NCI-H524 (cell line): ENCODE measurements at places on chromosomes 6 and 20.

DNA sequence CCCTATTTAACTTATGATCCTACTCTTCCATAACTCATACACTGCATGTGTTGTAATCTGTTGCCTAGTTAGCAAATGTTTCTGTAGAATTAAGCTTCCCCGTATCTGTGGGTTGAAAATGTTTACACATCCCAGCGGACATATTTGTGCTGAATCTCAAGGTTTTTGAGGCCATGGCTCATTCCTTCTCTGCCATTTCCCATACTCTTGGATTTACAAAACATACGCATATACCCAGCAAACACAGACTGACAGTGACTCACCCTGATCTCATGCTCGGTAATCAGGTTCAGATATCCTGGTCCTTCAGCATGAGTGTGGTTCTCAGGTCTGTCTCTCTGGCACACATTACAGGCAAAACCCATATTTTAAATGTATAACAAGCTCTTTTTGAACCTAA lies 58.7 kb downstream of the AGPAT4 start:
- no peak for DNase-seq

GRCh38 chr6:11571073-11571472 lies 33.5 kb downstream of the TMEM170B start:
- no peak for DNase-seq

- DNase-seq, result peak; percentile 54
Observed at GRCh38 chr20:59525500-59526241, 78.7 kb upstream of the PHACTR3 start.

- no peak for DNase-seq
Observed at GRCh38 chr6:141467881-141468280, 664.8 kb upstream of the GJE1 start.

GRCh38 chr20:50062006-50062838 lies 50.7 kb downstream of the UBE2V1 start:
- DNase-seq, result no peak

- no peak for DNase-seq
Observed at GRCh38 chr6:139640448-139640847, 266.0 kb upstream of the CITED2 start.

DNA sequence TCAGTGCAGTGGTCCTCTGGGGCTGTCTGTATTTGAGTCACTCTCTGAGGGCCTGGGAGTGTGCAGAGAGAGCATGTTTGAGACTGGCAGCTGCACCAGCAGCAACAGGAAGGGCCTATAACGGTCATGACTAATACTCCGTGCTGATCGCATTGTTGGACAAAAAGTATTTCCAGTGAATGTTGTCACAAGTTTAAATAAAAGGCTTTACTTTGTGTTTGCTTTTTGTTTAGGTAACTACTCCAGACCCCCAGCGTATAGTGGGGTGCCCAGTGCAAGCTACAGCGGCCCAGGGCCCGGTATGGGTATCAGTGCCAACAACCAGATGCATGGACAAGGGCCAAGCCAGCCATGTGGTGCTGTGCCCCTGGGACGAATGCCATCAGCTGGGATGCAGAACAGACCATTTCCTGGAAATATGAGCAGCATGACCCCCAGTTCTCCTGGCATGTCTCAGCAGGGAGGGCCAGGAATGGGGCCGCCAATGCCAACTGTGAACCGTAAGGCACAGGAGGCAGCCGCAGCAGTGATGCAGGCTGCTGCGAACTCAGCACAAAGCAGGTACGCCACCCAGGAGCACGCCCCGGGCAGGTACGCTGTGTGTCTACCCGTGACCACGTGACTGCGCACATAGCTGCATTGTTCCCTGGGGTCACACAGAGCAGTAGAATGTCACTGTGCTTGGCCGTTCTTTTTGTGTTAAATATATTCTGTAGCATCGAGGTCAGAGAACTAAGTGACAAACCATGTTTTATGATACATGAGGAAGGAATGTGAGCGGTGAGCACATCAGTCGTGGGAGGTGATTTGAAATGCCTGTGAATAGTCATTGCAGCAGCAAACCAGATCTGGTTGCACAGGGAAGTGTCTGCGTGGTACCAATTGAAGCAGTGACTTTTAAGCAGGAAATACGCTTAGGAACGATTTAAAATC lies 174.7 kb downstream of the TMEM242 start:
- DNase-seq, result no peak

DNA sequence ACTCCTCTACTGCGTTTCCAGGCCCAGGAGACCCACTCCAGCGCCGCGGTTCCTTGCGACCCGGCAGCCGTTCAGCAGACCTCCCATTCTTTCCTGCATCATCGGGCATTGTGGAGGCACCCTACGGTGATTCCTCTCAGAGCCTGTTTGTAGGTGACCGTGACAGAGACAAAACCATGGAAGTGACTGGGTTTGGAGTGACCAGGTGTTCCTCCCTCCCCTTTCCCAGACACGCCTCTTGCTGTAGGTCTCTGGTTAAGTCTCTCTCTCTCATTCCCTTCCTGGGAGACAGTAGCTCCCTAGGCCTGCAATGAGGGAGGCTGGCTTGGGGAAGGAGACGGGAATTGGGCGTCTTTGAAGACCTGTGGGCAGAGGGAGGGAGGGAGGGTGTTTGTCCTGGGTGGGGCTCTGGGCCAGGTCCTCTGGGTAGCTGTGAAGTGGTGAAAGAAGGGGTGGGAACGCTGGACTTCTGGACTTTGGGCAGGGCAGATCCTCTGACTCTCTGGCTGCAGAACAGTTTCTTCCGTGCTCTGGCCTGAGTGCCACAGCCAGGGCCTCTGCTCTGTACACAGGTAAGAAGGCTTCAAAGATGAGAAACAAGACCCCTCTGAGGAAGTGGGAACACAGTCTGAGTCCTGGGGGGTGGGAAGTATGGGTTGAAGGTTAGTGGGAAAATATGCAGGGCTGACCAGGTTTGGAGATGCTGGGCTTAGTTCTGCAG lies 763 bp downstream of the KLC4 start:
- no peak for DNase-seq

GRCh38 chr6:12654107-12654506 lies 62.5 kb upstream of the PHACTR1 start:
- DNase-seq, result no peak

DNA sequence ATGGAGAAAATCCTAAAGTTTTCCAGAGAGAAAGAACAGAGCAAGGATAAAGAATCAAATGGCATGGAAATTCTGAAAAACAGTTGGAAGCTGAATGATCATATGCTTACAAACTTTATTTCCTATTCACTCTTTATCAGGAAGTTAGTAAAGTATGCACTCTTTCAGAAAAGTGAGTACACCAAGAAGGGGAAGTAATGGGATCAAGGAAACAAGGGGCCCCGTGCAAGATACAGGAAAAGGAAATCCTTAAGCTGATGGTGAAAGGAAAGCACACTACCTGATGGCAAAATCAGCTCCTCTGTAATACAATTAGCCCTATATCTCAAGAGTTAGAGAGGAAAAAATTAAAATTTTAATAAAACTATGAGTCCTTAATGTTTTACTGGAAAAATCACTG lies 14.0 kb downstream of the CALHM6 start:
- no peak for DNase-seq

- no peak for DNase-seq
Observed at GRCh38 chr6:111701146-111701545, 95.5 kb upstream of the TRAF3IP2 start.

DNA sequence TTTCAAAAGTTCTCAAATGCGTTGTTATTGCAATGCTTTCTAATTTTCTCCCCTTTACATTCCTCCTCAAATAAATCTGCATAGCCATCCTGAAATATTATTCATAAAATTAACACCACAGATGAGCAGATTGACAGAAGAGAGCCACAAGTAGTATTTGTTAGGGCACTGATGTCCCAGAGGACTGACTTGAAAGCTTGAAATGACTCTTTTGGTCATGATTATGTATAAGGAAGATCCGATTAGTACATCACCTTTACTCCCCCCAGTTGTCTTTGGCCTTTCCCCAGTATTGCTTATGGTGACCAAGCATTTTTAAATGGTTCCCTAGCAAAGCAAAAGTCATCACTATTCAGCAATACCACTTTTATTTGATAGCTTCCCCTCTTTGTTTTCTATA lies 187.6 kb downstream of the ADAT2 start:
- DNase-seq, result no peak

GRCh38 chr6:26568601-26569432 lies 27.9 kb upstream of the ABT1 start:
- peak; percentile 88 for DNase-seq

DNA sequence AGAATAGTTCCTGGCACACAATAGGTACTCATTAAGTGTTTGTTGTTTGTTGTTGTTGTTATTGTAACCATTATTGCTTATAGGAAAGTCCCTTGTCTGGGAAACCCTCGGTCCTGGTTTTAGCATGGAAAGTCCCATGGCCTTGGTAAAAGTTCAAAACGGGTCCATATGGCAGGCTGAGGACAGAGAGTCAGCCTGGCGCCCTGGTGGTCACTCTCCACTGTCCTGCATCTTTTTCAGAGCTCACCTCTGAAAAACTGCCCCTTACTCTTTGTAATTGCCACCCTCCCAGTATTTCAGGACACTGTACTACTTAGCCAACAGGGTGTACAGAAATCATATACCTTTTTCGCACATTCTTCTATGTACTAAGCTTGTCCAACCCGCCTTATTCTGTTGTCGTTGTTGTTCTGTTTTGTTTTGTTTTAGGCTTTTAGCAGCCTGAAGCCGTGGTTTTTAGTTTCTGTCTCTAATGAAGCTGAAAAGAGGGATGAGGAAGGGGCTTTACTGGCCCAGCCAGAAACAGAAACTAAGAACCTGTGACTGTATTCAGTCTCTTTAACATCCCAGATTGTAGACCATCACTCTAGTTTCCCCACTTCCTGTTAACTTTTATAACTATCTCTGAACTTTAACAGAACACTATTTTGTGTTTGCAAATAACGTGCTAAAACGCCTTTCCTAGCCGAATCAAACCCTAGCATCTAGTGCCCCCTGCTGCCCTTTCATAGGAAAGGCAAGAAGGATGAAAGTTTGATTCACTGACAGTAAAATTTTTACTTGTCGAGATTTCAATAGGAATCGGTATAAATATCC lies 7.6 kb upstream of the TMEM14A start:
- peak; percentile 21 for DNase-seq

DNA sequence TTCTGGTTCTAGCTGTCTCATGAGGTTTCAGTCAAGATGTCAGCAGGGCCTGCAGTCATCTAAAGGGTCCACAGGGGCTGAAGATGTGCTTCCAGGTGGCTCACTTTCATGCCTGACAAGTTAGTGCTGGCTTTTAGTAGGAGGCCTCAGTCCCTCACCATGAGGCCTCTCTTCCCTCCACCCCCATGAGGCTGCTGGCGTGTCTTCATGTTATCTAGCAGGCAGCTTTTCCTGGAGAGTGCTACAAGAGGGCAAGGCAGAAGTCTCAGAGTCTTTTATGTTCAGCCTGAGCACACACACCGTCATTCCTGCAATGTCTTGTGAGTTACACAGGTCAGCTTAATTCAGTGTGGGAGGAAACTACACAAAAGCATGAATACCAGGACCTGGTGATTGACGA lies 769.9 kb downstream of the HDGFL1 start:
- DNase-seq, result no peak

GRCh38 chr6:26123675-26123946 lies 36.4 kb downstream of the HFE start:
- DNase-seq, result no peak

- no peak for DNase-seq
Observed at GRCh38 chr6:12935637-12936036, 219.1 kb downstream of the PHACTR1 start.

GRCh38 chr6:169977434-169978265 lies 226.2 kb downstream of the ERMARD start:
- DNase-seq, result no peak

DNA sequence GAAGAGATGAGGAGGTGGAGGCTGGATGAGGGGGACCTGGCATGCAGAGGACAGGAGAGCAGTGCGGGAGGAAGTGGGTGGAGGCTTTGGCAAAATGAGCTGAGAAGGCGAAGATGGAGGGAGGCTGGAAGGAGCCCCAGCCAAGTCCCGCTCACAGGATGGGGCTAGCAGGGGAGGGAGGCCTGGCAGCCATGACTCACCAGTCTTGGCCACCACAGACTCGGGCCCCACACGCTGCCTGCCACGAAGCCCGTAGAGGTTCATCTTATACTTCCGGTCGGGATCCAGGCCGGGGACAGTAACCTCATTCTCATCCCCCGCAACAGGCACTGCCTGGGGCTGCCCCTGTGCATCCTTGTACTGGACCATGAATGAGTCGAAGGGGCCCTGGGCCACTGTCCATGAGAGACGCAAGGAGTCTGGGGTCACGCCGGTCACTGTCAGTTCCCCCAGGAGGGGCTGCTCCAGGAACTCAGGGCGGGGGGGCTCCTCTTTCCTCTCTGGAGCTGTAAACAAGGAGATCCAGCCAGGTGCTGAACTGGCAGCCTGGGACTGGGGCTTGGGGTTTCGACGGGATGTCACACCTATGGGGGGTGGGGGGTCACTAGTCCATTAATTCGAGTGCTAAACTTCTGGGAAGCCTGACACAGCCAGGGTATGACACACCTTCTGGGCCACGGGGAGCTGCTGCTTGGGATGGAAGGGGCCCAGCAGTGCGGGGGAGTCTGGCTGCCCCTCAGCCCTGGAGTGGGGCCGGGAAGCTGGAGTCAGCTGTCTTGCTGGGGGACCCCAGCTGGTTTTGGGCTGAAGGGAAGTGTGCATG lies 27.8 kb downstream of the TNXB start:
- no peak for DNase-seq
